Glomerular endothelial cell (primary cell): ENCODE measurements at places on chromosomes 3 and 15.
A peak's percentile ranks its signal among the peaks of the same experiment; 100 is the strongest.

GRCh38 chr15:94615688-94616087, 384.3 kb downstream of the MCTP2 start:
- no peak for DNase-seq

- no peak for DNase-seq
Observed at GRCh38 chr3:102098130-102098885, 249.0 kb downstream of the NFKBIZ start.

- no peak for DNase-seq
Observed at GRCh38 chr15:66941791-66942190, 123.6 kb upstream of the SMAD3 start.

- DNase-seq = no peak
Observed at GRCh38 chr3:179446501-179446900, 4.8 kb downstream of the GNB4 start.

GRCh38 chr3:16741890-16742289, 136.7 kb upstream of the DAZL start:
- DNase-seq = no peak

- no peak for DNase-seq
Observed at GRCh38 chr3:140953028-140953960, 11.7 kb downstream of the SLC25A36 start.

DNA sequence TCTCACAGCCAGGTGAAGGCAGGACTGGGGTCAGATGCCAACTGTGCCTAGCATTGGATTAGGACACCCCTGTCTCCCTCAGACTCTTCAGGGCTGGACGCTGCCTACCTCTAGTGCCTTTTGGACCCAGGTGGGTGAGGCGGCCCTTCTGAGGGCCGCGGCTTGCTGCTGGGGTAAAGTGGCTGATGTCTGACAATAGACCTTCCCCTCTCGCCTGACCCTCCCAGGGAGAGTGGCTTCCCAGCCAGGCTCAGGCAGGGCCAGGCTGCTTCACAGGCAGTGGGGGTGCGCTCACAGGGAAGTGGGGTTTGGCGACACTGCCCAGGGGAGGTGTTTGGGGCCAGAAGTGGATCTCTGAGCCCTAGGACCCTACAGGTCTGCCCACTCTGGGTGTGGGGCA, 43.3 kb upstream of the C15orf39 start:
- no peak for DNase-seq

DNA sequence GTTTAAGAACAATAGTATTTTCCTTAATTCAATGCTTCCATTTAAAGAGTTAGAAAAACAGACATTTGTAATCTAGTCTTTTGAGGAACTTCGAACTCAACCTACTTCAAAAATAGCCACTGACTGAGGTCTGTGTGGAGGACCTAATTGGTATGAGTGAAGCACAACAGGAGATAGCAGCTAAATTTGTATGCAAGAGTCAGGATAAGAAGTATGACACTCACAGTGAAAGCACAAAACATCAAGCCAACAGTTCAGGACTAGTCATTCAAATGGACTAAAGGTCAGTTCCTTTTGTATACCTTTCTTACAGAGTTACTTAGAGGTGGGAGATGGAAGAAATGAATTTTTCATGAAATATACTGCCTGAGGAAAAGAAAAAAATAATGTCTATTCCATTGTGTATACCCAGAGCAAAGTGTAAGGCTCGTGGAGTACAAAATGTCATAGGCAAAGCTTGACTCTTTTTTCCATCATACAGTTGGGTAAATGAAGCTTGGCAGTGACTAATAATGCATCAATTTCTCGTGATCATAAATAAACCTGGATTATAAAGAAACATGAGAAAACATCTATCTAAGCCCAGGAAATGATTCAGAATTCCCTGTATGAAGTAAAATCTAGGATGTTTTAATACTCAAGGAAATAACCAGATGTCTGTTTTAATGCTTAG, 1005.2 kb upstream of the CADM2 start:
- DNase-seq = no peak

DNA sequence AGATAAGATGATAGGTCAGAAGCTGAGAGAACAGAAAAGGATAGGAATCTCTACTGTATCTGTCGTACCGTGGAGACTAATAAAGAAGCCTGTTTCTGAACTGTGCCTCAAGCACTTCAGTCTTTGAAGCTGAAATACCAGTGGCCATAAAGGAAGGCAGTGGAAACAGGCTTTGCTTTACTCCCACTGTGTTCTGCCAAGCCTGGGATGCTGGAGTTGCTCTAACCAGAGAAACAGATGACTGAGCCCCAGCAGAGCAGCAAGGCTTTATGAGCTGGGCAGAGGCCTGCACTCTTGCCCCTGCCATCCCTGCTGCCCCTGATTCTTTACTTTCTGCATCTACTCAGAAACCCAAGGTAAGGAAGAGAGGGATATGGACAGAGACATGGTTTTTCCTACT, 89.4 kb downstream of the PDE8A start:
- DNase-seq = no peak

GRCh38 chr3:32217339-32217738, 21.1 kb upstream of the CMTM8 start:
- DNase-seq = no peak

DNA sequence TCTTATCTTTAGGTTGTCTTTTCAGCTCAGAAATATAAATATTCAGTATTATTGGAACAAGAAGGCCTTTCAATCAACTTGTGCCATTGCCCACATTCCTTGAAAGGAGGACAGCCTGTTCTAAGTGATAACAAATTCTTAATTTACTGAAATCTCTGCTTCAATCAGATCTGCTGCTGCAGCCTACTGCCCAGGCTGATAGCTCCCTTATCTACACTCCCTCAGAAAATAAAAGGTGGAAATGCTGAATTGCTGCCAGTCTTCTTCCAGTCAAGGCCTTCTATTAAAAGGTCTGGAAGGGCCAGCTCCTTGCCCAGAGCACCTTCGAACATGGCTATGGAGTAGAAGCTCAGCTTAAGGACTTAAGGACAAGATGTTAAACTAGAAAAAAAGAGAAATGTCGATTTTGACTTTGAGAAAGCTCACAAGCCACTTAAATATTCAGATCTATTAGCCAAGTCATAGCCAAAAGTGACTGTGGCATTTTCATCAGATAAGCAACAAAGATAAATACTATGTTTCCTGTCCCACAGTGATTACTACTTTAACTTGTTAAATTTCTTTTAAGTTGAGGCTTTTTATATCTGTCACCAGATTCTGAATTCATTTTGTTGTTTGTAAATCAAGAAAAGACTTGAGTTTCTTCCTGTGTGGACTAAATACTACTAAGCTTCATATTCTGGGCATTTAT, 480.5 kb upstream of the CBLB start:
- DNase-seq = no peak

- no peak for DNase-seq
Observed at GRCh38 chr3:196677931-196678330, 34.1 kb downstream of the CEP19 start.

DNA sequence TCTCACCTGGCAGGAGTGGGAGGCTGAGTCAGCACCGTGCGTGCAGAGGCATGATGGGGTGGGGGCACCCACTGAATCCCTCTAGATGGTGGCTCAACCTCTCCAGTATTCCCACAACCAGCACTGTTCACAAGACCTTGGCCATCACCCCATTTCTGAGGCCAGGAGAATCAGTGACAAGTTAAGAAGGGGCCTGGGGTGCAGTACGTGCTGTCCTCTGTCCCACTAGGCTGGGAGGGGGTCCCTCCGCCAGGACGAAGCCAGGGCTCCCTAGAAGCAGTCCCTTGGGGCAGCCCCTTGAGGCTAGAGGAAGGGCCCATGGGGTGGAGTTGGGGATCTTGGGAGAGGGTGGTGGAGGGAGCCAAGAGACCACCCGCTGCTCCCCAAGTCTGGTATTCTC, 4.8 kb downstream of the MYL3 start:
- no peak for DNase-seq

DNA sequence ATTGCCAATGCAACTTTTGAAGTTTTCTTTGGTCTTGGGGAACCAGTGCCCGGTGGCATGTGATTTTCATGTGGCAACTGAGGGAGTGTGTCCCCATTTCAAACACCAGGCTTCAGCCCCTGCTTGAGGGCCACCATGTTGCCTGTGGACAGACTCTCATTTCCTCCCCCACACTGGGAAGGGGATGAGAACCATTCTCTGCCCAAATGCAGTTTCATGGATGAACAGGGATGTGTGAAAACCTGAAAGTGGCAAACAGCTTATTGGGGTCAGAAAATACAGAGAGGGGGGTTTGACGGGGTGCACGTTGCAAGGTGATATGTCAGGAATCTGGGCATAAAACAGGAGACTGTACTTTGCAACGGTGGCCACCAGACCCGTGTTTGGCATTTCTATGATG, 6.3 kb downstream of the FAM107A start:
- no peak for DNase-seq

DNA sequence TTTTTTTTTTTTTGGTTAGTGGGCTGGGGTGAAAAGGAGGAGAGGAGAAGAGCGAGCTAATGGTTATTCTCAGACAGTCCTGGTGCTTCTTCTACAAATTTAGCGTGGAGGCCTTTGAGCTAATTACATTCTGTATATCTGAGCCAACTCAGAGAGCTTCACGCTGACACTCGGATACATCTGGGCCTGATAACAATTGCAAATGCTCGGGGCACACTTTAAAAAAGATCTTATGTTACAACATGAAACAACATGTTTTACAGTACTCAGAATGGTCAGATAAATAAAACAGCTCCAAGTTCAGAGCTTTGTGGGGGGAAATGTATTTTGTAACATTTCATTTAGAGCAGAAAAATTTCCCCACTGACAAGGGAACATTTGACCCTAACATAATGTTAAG, 966.9 kb upstream of the NR2F2 start:
- no peak for DNase-seq

DNA sequence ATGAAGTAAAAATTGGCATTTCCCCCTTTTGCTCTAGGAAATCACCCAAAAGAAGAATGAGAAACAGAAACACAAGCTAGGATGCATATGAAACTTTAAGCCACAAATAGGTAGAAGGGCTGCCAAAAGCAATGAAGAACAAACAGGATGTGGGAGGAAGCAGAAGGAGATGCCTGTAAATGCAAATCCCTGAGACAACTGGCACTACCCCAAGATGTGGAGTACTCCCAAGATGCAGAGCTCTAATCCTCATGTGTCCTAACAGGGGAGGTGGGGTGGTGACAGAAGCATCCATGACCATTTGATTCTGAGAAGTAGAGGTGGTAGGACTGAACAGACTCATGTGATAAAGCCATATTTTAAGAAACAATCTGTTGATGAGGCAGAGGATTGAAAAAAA, 31.9 kb upstream of the ZNF280D start:
- no peak for DNase-seq

- no peak for DNase-seq
Observed at GRCh38 chr15:74388363-74388951, 21.0 kb upstream of the CYP11A1 start.

- DNase-seq = no peak
Observed at GRCh38 chr3:194476784-194477183, 10.0 kb downstream of the ATP13A3 start.

DNA sequence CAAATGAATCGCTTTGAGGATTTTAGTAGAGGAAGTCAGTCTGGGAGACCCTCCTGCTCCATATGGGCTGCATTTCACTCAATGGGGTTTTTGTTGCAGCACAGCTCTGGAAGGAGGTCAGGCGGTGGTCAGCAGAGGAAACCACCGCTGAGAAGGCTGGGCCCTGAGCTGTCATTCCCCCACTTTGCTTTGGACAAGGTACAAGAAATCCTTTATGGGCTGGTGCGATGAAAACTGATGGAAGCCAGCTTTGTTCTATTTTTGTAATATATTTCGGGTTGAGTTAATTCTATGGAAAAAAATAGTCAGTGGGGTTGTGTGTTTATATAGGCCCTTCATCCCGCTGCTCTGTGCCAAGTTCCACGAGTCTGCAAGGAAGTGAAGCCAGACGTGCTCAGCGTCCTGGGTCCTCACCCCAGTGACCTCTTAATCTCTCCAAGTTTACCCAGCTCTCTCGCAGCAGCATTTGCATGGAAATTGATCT, 157.1 kb upstream of the TMC3 start:
- peak; percentile 56 for DNase-seq

DNA sequence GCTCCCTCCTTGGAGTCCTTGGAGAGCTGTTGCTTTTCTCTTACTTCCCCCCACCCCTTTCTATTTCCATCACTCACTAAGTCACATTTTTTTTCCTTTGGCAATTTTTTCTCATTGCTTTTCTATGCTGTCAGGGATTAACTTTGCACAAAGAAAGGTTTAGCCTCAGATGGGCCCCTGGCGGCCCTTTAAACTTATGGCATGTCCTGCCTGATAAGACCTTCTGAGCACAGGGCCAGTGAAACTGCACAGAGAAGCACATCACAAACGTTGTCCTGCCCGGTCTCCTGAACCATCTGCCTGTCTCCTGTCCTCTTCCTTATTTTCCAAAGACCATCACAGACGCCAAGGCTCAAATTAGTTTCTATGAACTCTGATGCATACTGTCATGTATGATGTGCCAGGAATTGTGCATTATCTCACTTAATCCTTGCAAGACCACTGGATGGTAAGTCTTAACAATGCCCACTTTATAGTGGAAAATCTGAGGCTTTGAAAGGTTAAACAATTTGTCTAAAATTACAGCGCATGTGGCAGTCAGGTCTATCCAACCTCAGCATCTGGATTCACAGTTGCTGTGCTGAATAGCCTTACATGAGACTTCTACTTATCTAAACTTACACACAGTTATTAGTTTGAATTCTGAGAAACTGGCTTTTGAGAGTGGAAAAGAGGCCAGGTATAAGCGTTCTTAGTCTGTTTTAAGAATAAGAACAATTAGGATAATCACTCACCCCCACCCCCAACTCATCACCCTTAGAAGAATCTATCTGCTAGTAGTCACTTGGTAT, 648.1 kb downstream of the NTRK3 start:
- no peak for DNase-seq

DNA sequence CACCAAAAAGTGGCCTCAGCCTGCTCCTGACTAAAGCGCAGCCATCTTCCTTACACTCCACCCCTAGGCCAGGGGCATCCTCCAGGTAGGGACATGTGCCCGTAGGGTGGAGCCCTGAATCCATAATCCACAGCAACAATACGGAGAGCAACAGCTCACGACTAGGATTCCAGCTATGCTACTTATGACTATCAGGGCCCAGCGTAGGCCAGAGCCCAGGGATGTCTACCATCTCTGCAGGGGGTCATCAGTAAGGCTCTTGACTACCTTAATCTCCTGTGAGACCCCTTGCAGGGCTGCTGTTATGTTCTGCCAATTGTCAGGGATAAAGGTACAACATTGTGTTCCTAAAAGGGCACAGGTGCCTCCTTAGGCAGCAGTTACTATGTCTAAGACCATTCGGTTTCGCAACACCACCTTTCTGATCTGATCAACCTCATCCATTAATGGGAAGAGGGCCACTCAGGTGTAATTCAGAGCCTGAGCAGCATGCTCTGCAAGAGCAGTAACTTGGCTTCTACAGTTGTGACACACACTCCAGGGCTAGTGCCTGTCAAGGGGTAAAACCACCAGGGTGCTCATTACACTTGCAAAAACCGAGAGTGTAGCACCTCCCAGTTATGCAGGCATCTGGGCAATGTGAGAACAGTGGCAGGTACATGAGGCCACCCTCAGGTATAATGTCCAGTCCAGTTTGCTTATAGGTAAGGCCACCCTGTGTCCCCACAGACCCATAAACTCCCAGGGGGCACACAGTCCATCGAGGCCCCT, 11.0 kb downstream of the CCRL2 start:
- no peak for DNase-seq

GRCh38 chr15:75791337-75791713, 51.9 kb upstream of the UBE2Q2 start:
- DNase-seq = no peak

GRCh38 chr15:57555270-57555669, 36.4 kb upstream of the MYZAP start:
- no peak for DNase-seq
